ENCODE measurements at places on chromosomes 6 and 20. TPM values are rescaled to one million over a fixed set of nuclear protein-coding genes. Genes with fewer than 3 reads are reported as not detected.

DNA sequence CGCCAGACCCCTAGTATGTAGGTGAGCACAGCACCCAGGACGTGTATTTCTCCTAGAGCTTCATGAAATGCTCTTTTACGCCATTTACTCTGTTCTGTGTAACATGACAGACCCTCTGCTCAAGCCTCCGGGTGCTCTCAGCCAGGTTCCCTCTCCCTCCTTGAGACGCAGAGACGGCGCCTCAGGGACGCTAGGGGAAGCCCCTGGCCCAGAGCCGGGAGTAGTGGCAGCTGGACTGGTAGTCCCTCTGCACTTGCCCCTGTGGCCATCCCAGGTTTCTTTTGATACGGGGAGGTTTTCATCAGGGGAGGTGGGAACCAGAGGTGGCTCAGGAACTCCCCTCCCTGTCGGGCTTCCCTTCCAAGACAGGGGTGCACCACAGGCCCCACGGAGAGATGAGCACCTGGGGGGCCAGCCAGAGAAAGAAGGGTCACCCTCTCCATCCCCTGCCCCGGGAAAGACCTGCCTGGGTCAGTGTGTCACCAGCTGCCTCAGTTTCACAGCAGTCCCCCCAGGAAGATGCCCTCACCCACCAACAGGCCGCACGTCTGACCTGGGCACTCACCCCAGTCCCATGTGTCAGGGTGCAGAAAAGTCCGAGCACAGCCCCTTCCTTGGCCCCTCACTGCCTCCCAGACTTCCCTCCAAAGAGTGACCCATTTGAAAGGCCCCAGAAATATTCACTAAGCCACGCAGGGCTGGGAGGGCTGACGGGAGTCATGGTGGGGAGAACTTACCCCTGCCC, 58.1 kb upstream of the AFDN start:
- peaks cover 4% of the 10 kb centered on the region for H3K27me3 ChIP-seq
- no peak overlapping the region for H3K27ac ChIP-seq
- no peak overlapping the region for H3K4me3 ChIP-seq
- H3K4me1 ChIP-seq = peaks cover 4% of the 10 kb centered on the region

- no peak overlapping the region for H3K4me3 ChIP-seq
- H3K27me3 ChIP-seq = peaks cover 4% of the 10 kb centered on the region
- DNase-seq = no peak
- no peak overlapping the region for H3K27ac ChIP-seq
- H3K4me1 ChIP-seq = no peaks in the 10 kb centered on the region
- no peaks in the 10 kb centered on the region for H3K36me3 ChIP-seq
Observed at GRCh38 chr20:61810738-61811135, 254.9 kb downstream of the TAF4 start.

The IPCEF1 gene
- 0.66 TPM for total RNA-seq

GRCh38 chr6:95973976-95974375, 41.8 kb upstream of the FUT9 start:
- no peak overlapping the region for H3K27ac ChIP-seq
- no peaks in the 10 kb centered on the region for H3K27me3 ChIP-seq
- DNase-seq = no peak
- H3K4me1 ChIP-seq = no peaks in the 10 kb centered on the region

GRCh38 chr6:125586074-125586473, 163.4 kb upstream of the HEY2 start:
- no peaks in the 10 kb centered on the region for H3K36me3 ChIP-seq
- H3K27ac ChIP-seq = no peak overlapping the region
- H3K27me3 ChIP-seq = no peaks in the 10 kb centered on the region
- H3K4me3 ChIP-seq = no peak overlapping the region
- DNase-seq = no peak

- no peak overlapping the region for H3K4me3 ChIP-seq
- peaks cover 52% of the 10 kb centered on the region for H3K36me3 ChIP-seq
- H3K27me3 ChIP-seq = no peaks in the 10 kb centered on the region
- no peak overlapping the region for H3K27ac ChIP-seq
Observed at GRCh38 chr20:41167118-41167470, 29.8 kb downstream of the PLCG1 start.

DNA sequence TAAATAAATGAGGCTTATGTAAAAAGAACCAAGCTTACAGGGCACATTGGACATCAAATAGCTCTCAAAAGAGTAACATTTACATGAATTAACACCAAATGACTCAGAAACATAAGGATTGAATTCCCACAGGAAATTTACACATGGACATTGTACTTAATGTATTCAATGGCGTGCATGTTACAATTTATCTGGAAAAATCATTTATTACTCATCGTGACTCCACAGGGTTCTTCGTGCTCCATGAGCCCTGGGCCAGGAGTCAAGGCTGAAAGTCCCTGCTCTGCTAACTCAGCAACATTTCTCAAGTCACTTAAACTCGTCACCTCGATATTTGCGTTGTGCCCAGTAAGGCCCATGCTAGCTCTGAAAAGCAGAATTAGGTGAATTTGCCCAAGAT, 158.5 kb downstream of the PHACTR1 start:
- H3K27me3 ChIP-seq = no peaks in the 10 kb centered on the region
- DNase-seq = no peak
- no peak overlapping the region for H3K27ac ChIP-seq
- no peak overlapping the region for H3K4me3 ChIP-seq

- H3K36me3 ChIP-seq = no peaks in the 10 kb centered on the region
- H3K4me1 ChIP-seq = no peaks in the 10 kb centered on the region
- no peak overlapping the region for H3K4me3 ChIP-seq
- DNase-seq = no peak
- no peak overlapping the region for H3K27ac ChIP-seq
Observed at GRCh38 chr6:81933089-81933488, 180.6 kb upstream of the TENT5A start.

The ASF1A gene
- total RNA-seq = 11.1 TPM

DNA sequence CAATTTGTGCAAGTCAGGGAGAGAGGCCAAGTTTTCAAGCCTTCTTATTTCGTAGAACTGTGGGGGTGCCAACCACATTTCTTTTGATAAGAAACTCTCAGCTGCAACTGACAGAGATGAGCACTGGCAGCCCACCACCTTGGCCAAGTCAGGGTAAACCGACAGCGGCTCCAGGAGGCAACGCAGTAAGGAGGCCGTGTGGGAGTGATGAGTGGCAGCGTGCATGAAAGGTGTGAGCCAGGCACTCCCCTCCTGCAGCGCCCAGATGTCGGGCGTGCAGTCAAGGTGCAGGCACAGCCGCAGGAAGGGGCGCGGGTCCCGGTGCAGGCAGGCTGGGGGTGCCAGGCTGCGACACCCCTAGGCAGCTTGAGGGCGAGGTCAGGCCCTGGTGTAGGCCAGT, 49.2 kb upstream of the HDAC2 start:
- DNase-seq = no peak
- no peaks in the 10 kb centered on the region for H3K4me1 ChIP-seq
- no peaks in the 10 kb centered on the region for H3K36me3 ChIP-seq
- no peak overlapping the region for H3K4me3 ChIP-seq
- H3K27ac ChIP-seq = no peak overlapping the region

DNA sequence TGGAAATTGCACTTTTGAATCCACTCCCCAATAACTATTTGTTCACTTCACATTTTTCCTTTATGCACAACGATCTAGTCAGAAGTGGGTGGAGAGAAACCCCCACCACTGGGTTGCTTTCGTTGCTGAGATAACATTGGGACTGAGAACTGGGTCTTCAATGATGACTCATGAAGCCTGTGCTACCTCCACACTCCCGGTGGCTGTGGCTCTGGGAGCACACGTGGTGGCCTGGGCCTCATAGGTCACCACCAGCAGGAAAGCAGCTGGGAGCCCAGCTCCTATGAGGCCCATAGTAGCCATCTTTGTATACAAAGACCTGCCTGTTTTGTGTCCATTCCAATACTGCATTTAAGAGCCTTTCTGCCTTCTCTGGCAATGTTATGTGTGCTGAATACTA, 178.0 kb upstream of the SASH1 start:
- H3K27ac ChIP-seq = no peak overlapping the region
- no peak overlapping the region for H3K4me3 ChIP-seq
- no peaks in the 10 kb centered on the region for H3K4me1 ChIP-seq
- H3K27me3 ChIP-seq = no peaks in the 10 kb centered on the region
- DNase-seq = no peak
- H3K36me3 ChIP-seq = no peaks in the 10 kb centered on the region

GRCh38 chr6:132713352-132714134, at the start of gene VNN1:
VNN1 (minus strand) TSS chr6:132714055; CDS start chr6:132714035, 20 bp downstream.
- peak; percentile 74 for DNase-seq
- H3K27ac ChIP-seq = no peak within 1 kb of the TSS
- H3K36me3 ChIP-seq = no peaks in the 10 kb centered on the region
- H3K4me1 ChIP-seq = no peaks in the 10 kb centered on the region

GRCh38 chr6:156660389-156660788, 116.8 kb upstream of the ARID1B start:
- H3K36me3 ChIP-seq = no peaks in the 10 kb centered on the region
- no peak overlapping the region for H3K4me3 ChIP-seq
- no peak for DNase-seq

Data from sigmoid colon (tissue), 7 donors.